ENCODE measurements at places on chromosomes 5 and 9.

GRCh38 chr5:1244976-1245375, 19.8 kb downstream of the SLC6A18 start:
- no peak for DNase-seq

GRCh38 chr9:96294159-96294545, 7.8 kb downstream of the HSD17B3 start:
- DNase-seq = no peak

GRCh38 chr5:178637356-178638074, 10.7 kb upstream of the CLK4 start:
- DNase-seq = no peak

- DNase-seq = no peak
Observed at GRCh38 chr5:75536694-75537360, 25.1 kb downstream of the POLK start.

DNA sequence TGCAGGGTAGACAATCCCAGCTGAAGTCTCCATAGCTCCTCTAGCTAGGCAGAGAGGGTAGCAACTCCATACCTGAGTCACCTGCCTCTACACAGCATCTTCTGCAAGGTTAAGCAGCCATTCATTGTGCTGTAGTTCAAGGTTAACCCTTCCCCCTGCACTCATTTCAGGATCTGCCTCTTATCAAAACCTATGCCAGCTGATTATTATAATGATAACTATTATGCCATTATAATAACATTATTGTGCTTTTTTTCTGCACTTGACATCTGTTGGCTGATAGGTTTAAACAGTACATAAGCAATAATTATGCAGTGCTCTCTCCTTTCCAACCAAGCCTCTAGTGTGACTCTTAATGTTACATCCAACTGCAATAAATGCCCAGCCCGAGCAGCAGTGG, 17.3 kb downstream of the SIL1 start:
- no peak for DNase-seq

GRCh38 chr5:148816782-148817181, 9.6 kb upstream of the ADRB2 start:
- no peak for DNase-seq

GRCh38 chr5:127799293-127799905, 96.2 kb downstream of the CCDC192 start:
- no peak for DNase-seq

- peak; percentile 12 for DNase-seq
Observed at GRCh38 chr5:118544887-118545449, 443.4 kb downstream of the DTWD2 start.

- DNase-seq = no peak
Observed at GRCh38 chr9:7243838-7244237, 486.1 kb downstream of the KDM4C start.

DNA sequence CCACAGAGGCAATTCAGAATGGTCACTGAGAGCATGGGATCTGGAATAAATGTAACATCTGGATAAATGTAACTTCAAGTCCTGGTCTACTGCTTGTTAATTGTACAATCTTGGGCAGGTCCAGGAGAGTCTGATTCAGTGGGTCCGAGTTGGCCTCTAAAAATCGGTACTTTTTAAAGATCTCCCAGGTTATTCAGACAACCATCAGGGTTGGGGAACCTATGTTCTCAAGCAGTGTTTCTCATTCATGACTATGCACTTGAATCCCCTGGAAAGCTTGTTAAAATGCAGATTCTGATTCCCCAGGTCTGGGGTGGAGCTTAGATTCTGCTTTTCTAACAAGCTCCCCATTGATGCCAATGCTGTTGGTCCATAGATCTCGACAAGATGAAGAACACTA, 14.8 kb downstream of the ANXA1 start:
- DNase-seq = no peak

DNA sequence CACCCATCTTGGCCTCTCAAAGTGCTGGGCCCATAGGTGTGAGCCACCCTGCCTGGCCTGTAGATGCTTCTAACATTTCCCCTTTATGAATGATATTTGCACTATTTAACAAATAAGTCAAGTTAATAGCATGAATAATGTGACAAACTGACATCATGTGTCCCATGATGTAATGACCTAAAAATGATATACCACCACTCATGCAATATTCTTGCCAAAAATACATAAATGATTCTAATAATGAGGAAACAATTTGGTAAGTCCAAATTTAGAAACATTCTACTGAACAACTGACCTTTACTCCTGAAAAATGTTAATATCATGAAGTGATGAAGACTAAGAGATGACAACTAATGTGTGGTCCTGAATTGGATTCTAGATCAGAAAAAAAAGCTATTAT, 33.5 kb upstream of the TRIM14 start:
- DNase-seq = no peak

- no peak for DNase-seq
Observed at GRCh38 chr9:86142973-86143372, 43.6 kb upstream of the GOLM1 start.

DNA sequence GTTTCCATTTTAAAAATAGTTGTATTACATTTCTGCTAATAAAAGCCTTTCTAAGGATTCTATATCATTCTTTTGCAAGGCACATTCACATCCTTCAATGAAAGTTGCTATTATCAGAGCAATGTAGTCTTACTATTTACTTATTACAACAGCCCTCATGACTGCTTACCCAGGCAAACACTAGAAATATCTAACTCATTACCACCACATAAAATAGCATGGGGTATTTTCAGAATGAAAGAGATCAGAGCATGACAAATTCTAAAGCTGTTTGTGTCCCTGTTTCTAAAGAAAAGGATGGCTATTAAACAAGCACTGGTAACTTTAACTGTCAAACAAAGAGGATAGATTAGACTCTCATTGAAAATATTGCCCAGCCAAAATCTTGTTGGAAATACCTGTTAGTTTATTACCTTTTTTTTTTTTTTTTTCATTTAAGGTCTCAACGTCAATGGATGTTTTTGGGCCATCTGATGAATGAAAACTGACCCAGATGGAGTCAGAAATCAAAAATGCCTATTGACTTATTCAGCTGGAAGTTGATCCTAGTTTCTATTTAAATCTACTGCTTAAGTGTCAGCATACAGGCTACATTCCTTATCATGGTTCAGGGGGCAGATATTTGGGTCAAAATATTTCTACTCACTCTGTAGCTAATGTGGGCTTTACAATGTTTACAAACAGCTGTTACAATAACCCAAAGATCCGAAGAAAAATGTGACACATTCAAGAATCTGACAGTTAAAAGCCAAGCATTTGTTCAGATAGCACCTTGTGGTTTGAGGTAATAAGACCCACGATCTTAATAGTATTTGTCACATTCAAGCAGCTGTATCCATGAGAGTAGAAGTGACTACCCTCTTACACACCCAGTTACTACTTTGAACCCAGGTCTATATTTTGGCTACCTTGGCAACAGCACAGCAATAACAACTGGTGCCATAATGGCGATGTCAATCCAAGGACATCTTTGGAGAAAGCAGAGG, 554.8 kb upstream of the MEF2C start:
- no peak for DNase-seq

GRCh38 chr5:126544087-126544740, 50.8 kb downstream of the ALDH7A1 start:
- peak; percentile 63 for DNase-seq

DNA sequence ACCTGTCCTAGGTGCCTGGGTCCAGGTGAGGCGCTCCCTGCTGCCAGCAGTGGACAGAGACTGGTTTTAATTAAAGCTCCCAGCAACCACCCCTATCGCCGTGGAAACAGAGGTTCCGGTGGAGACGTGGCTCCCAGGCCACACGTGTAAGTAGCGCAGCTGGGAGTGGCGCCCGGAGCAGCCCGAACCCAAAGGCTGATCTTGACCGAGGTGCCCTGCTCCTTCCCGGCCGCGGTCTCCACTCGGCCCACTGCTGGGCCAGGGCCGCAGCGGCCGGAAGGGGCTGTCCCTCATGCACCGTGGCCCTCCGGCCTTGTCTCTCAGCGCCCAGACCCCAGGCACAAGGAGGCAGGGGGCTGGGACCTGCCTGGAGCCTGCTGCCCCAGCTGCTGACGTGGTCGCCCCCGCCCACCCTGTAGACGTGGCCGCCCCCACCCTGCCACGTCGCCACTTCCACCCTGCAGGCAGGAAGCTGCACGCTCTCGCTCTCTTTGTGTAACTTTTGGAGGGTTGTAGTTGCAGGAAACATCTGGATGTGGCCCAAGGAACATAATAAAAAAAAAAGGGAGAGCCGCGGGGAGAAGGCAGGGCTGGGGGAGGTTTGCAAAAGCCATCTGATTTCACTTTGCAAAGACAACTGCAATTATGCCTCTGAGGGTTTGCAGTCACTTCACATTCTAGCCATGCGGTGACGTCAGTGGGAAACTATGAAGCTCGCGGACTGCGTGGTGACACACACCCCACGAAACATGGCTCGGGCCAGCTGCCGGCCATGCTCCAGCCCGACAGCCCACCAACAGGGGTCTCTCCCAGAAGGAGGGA, 129.9 kb downstream of the RXRA start:
- peak; percentile 73 for DNase-seq

GRCh38 chr9:104856413-104856941, 71.5 kb downstream of the ABCA1 start:
- no peak for DNase-seq

DNA sequence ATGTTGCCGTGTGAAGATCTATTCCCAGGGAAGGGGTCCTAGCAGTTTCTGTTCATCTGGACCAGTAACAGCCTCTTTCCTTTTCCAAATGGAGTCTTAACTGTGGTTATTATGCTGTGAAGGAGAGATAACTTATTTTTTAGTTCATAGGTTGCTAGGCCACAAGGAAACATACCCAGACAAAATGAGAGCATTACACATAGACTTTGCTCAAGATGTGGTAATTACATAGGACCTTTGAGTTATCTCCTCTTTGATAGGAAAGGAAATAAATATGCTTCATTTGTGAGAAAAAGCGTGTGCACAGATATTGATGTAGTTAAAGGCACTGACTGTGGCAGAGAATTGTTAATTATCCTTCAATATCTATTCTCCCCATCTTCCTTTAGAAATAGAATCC, 52.5 kb upstream of the SNX2 start:
- DNase-seq = no peak

GRCh38 chr9:84750152-84750865, 80.8 kb downstream of the NTRK2 start:
- DNase-seq = no peak

DNA sequence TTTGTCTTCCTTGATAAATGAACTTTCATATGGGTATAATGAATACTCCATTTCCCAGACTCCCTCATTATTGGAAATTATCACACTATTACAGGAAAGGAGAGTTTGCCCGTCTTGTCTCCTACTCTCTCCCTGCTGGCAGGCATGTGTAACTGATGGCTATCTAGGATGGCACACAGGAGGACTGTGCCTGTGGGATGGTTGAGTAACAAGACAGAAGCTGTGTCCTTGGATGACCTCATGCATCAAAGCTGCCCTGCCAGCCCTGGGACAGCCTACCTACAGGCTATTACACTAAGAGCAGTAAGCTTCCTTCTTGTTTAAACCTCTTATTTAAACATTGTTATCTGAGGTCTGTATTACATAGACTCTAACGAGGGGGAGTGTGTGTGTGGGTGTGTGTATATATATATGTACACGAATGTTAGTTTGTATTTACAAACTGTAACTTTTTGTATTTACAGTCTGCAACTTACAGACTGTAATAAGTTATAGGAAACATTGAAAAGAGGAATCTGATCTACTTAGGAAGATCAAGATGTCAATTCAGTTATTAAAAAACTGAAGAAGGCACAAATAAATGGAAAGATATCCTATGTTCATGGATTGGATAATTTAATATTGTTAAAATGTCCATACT, 247.6 kb upstream of the ACO1 start:
- no peak for DNase-seq

DNA sequence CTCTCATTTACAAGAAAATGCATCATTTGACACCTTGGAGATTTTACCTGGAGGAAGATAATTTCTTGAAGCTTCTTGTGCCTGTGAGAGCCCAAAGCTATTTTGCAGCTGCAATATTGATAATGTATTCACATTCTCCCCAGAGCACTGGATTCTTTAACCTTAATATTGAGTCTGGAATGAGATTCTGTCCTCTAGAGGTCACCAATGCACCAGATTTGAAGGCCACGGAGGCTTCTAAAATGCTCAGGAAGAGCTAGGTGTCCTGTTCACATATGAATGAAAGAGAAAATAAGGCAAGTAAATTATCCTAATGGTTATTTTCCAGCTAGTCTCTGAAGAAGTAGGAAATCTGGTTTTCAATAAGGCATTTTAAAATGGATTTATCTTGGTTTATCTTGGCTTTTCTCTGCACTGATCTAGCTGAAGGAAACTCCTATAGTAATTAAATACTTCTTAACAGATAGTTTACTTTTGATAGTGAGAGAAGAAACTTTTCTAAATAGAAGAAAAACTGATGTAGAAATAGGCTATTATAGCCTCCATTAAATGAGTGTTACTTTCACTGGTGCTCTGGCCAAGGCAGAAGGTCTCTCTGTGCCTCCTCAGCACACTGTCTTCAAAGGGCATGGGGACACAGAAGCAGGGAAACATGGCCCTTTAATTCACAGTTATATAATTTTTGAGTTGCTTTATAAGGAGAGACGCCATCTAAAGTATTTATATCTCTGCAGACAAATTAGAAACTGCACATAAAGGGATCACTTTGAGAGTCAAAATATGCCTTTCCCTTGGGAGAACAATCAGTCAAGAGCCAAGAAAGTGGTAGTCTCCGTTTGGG, 297.0 kb upstream of the ACTBL2 start:
- DNase-seq = peak; percentile 56
